ENCODE measurements at places on chromosomes 2 and 18. TPM values are rescaled to one million over a fixed set of nuclear protein-coding genes. Genes with fewer than 3 reads are reported as not detected.

Gene CNTNAP5
- total RNA-seq: not detected

Gene ABHD1
- not detected for total RNA-seq

Gene PDE6D
- 17.6 TPM for total RNA-seq

DNA sequence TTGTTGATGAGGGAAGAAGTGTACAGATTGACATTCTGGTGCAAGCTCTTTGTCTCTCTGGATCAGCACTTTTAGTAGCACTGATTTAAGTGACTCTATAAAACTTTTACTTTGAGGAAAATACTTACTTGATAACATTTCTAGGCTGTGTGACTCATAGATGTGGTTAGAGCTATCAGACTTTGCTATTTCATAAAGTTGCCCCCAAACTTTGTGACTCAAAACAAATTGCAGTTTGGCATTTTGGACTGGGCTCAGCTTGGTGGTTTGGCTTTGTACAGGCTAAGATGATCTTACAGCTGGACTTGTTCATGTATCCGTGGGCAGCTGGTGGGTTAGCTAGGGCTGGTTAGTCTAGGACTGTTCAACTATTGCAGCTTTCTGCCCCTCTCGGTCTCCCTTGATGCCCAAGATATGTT is 42.1 kb upstream of the GLS start:
- DNase-seq: no peak

DNA sequence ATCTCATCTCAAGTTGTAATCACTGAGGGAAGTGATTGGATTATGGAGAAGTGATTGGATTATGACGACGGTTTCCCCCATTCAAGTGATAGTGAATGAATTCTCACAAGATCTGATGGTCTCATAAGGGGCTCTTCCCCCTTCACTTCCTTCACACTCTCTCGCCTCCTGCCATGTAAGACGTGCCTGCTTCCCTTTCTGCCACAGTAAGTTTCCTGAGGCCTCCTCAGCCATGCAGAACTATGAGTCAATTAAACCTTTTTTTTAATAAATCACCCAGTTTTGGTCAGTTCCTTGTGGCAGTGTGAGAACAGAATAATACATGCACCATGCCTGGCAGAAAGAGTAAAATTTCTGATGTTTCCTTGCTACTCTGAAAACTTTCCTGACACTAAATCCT is 36.6 kb downstream of the CEP68 start:
- no peak for DNase-seq

Data from osteocyte (in vitro differentiated cells).